ENCODE measurements at places on chromosomes 4 and X. TPM values are rescaled to one million over a fixed set of nuclear protein-coding genes. Genes with fewer than 3 reads are reported as not detected.
A peak's percentile ranks its signal among the peaks of the same experiment; 100 is the strongest.

DNA sequence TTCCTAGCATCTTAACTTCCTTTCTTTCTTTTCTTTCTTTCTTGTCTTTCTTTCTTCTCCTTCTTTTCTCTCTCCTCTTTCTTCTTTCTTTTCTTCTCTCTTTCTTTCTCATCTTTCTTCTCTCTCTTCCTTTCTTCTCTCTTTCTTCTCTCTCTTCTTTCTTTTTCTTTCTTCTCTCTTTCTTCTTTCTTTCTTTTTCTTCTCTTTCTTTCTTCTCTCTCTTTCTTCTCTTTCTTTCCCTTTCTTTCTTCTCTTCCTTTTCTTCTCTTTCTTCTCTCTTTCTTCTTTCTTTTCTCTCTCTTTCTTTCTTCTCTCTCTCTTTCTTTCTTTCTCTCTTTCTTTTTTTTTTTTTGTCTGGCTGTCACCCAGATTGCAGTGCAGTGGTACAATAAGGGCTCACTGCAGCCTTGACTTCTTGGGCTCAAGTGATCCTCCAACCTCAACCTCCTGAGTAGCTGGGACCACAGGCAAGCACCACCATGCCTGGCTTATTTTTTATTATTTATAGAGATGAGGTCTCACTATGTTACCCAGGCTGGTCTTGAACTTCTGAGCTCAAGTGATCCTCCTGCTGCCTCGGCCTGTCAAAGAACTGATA lies 17.5 kb downstream of the NMU start:
- H3K4me1 ChIP-seq, result no peaks in the 10 kb centered on the region
- no peaks in the 10 kb centered on the region for H3K36me3 ChIP-seq
- H3K4me3 ChIP-seq, result no peak overlapping the region
- no peak overlapping the region for H3K27ac ChIP-seq

GRCh38 chr4:26433556-26433955 lies 56.7 kb downstream of the CCKAR start:
- H3K27me3 ChIP-seq, result no peaks in the 10 kb centered on the region
- H3K36me3 ChIP-seq, result no peaks in the 10 kb centered on the region
- H3K4me3 ChIP-seq, result no peak overlapping the region
- H3K27ac ChIP-seq, result no peak overlapping the region
- no peaks in the 10 kb centered on the region for H3K4me1 ChIP-seq

- no peak for DNase-seq
- no peaks in the 10 kb centered on the region for H3K27me3 ChIP-seq
- H3K36me3 ChIP-seq, result no peaks in the 10 kb centered on the region
Measured at GRCh38 chr4:45063696-45064095, 337.3 kb upstream of the GNPDA2 start.

GRCh38 chrX:45006002-45006800 lies 133.2 kb downstream of the KDM6A start:
- peaks cover 13% of the 10 kb centered on the region for H3K4me1 ChIP-seq
- DNase-seq, result no peak
- no peak overlapping the region for H3K4me3 ChIP-seq
- H3K27ac ChIP-seq, result no peak overlapping the region
- no peaks in the 10 kb centered on the region for H3K36me3 ChIP-seq

- no peaks in the 10 kb centered on the region for H3K27me3 ChIP-seq
- no peak overlapping the region for H3K4me3 ChIP-seq
- no peak for DNase-seq
- H3K27ac ChIP-seq, result no peak overlapping the region
- H3K4me1 ChIP-seq, result no peaks in the 10 kb centered on the region
Measured at GRCh38 chr4:39596971-39597370, 41.7 kb downstream of the SMIM14 start.

- H3K36me3 ChIP-seq, result no peaks in the 10 kb centered on the region
- no peak for DNase-seq
- H3K4me3 ChIP-seq, result no peak overlapping the region
Measured at GRCh38 chr4:30727409-30727808, 7.2 kb downstream of the PCDH7 start.

DNA sequence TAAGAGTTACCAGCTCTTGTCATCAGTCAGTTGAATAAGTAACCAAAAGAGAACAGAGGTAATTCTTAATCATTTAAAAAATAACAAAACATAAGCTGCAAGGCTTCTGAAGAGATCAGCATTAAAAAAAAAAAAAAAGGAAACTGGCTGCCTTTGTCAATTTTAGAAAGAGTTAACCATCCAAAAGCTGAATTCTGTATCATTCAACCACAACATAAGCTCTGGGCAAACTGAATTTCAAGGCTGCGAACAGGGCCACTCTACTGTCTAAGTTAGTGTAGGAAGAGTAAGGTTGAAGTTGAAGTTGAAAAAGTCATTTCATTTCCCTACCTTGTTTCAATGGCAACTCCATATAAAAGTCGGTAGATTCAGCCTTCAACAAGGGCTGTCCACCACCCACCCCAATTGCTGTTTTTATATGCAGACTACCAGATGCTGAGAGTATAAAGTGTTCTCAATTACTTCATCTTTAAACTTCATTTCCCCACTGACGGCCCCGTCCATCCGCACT lies 1.1 kb upstream of the LIN54 start:
- H3K4me1 ChIP-seq, result peaks cover 25% of the 10 kb centered on the region
- no peaks in the 10 kb centered on the region for H3K27me3 ChIP-seq
- no peaks in the 10 kb centered on the region for H3K36me3 ChIP-seq

DNA sequence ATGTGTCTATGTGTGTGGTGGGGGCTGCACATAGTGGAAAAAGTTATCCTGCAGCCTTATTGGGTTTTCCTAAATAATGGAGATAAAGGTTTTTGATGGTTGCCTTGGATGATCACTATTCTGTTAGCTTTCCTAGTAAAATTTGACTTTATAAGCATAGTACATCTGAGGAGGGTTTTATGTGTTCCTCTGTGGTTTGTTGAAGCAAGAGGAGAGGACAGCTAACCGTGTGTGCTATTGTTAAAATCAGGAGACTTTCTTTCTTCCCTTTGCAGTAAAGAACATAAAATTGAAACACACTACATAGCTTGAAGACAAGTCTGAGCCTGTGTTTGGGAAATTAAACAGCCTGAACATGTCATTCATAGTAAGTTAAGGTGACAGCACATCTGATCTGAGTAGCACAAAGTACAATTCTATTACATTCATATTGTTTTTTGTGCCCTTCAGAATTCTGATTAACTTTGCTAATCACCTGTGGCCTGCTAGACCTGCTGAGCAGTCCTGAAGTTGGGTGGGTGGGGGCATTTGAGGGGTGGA lies 36.8 kb downstream of the C4orf51 start:
- no peaks in the 10 kb centered on the region for H3K4me1 ChIP-seq
- no peak overlapping the region for H3K4me3 ChIP-seq
- no peak overlapping the region for H3K27ac ChIP-seq
- no peaks in the 10 kb centered on the region for H3K36me3 ChIP-seq

GRCh38 chr4:124810827-124811226 lies 98.3 kb upstream of the ANKRD50 start:
- DNase-seq, result no peak
- no peak overlapping the region for H3K27ac ChIP-seq
- no peaks in the 10 kb centered on the region for H3K27me3 ChIP-seq

DNA sequence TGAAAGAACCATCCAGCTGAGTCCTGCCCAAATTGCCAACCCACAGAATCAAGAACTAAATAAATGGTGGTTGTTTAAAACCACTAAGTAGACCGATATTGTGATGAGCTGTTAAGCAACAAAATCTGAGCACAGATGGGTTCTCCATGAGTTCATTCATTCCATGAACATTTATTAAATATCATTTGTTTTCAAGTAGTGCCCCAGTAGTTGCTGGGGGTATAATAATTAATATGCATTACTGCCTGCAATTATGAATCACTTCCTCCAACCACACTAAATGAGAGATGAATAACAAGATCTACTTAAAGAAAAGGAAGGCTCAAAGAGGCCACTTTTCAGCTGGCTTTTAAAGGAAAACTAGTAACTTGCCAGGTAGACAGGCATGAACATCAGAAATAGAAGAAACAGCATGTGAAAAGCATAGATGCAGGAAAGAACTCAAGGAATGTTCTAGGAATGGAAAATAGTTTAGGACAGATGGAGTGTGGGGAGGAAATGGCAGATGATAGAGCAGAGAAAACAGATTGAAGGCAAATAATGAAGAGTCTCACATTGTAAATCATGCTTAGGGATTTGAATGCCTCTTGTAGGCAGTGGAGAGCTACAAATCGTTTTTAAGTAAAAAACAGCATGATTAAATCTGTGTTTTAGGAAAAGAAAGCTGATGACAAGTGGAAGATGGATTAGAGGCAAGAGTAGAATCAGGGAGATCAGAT lies 641.7 kb upstream of the DIPK2B start:
- no peak overlapping the region for H3K27ac ChIP-seq
- no peaks in the 10 kb centered on the region for H3K4me1 ChIP-seq
- H3K36me3 ChIP-seq, result no peaks in the 10 kb centered on the region
- DNase-seq, result no peak

- H3K4me3 ChIP-seq, result no peak overlapping the region
- peaks cover 66% of the 10 kb centered on the region for H3K4me1 ChIP-seq
- DNase-seq, result no peak
- no peaks in the 10 kb centered on the region for H3K27me3 ChIP-seq
Measured at GRCh38 chr4:158785718-158786117, 16.9 kb downstream of the FNIP2 start.

DNA sequence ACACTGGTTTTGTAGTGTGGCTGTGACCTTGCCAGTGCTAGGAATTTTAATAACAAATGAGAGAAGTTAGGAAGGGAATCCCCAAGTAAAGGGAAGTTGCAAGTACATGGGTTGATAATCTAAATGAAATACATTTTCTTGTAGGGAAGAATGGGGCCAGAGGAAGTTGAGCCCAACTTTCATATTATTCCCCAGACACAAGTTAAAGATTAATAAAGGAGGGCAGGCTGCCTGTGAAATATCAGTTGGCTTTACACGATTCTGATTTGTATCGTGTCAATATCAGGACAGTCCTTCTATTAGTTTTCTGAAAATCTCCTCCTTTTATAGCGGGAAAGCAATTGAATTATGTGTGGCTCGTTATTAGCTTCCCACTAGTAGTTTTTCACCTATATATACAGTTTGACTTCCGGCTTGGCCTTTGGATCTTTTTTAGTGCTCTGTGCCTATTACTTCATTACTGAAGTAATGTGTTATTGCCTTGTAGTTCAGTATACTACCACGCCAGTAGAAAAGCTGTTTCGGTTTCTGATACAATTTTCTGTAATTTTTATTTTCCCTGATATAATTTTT lies 1.7 kb downstream of the PDLIM5 start:
- H3K27me3 ChIP-seq, result no peaks in the 10 kb centered on the region
- DNase-seq, result no peak
- peaks cover 43% of the 10 kb centered on the region for H3K4me1 ChIP-seq
- peak overlapping the region; percentile 96 for H3K27ac ChIP-seq
- H3K36me3 ChIP-seq, result no peaks in the 10 kb centered on the region

GRCh38 chrX:19554786-19555185 lies 39.5 kb upstream of the MAP3K15 start:
- no peak overlapping the region for H3K27ac ChIP-seq
- no peak for DNase-seq
- H3K4me3 ChIP-seq, result no peak overlapping the region
- no peaks in the 10 kb centered on the region for H3K36me3 ChIP-seq

DNA sequence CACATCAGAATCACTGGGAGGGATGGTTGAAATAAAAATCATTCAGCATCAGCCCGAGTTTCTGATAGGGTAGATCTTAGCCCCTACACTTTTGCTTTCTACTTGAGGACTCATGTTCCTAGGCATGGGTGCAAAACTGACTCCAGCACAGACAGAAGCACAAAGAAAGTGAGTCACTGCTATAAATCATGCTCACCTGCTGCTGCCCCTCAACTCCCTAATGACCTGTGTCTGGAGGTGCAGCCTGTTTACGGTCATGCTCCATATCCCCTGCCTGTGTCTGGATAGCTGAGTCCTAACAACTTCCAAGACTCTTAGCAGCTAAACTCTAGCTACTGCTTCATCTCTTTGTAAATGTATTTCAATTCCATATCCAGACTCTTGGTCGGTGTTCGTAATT lies 57.8 kb downstream of the ADGRA3 start:
- no peaks in the 10 kb centered on the region for H3K36me3 ChIP-seq
- DNase-seq, result no peak
- H3K4me1 ChIP-seq, result no peaks in the 10 kb centered on the region
- no peaks in the 10 kb centered on the region for H3K27me3 ChIP-seq

GRCh38 chrX:85084770-85085393 lies 81.2 kb downstream of the APOOL start:
- no peak overlapping the region for H3K27ac ChIP-seq
- DNase-seq, result no peak
- H3K4me1 ChIP-seq, result no peaks in the 10 kb centered on the region
- H3K27me3 ChIP-seq, result no peaks in the 10 kb centered on the region

DNA sequence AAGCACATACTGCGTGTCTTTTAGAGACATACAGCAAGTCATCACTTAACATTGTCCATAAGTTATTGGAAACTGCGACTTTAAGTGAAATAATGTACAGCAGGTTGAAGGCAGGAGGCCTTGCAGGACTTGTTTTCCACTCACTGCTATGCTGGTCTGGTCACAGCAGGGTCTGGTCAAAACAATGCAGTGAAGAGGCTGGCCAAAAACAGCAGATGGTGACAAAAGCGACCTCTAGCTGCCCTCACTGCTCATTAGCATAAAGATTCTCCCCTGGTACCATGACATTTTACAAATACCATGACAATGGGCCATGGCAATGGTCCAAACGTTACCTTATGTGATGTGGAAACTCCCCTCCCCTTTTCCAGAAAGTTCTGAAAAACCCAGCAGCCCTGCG lies 1283.6 kb downstream of the FSTL5 start:
- no peak overlapping the region for H3K4me3 ChIP-seq
- H3K36me3 ChIP-seq, result no peaks in the 10 kb centered on the region
- no peaks in the 10 kb centered on the region for H3K27me3 ChIP-seq
- no peaks in the 10 kb centered on the region for H3K4me1 ChIP-seq

- H3K36me3 ChIP-seq, result no peaks in the 10 kb centered on the region
- DNase-seq, result no peak
- no peaks in the 10 kb centered on the region for H3K27me3 ChIP-seq
Measured at GRCh38 chr4:153374442-153374841, 30.0 kb downstream of the MND1 start.

GRCh38 chrX:73563738-73564068 lies 706 bp downstream of the CHIC1 start:
- H3K27me3 ChIP-seq, result no peaks in the 10 kb centered on the region
- DNase-seq, result no peak
- H3K27ac ChIP-seq, result peak overlapping the region; percentile 85
- H3K4me1 ChIP-seq, result no peaks in the 10 kb centered on the region
- H3K36me3 ChIP-seq, result no peaks in the 10 kb centered on the region
- H3K4me3 ChIP-seq, result peak overlapping the region; percentile 59

DNA sequence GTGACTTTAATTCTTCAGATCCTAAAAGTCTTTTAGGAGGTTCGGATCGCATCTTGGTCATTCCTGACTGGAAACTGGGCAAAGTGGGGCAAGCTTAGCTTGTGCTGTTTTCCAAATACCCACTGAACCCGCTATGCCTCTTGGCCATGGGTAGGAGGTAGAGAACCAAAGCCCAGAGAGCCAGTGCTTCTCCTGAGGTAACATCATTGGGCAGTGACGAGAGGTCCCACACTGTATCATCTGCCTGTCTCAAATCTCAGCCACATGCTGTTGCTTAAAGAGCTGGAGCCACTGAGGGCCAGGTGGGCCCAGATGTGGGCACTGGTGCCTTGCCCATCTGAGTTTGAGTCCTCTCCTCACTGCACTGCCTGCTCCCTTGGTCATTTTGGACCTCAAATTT lies 68.2 kb downstream of the SLC2A9 start:
- no peak overlapping the region for H3K4me3 ChIP-seq
- no peaks in the 10 kb centered on the region for H3K36me3 ChIP-seq
- H3K27ac ChIP-seq, result no peak overlapping the region
- no peak for DNase-seq
- no peaks in the 10 kb centered on the region for H3K27me3 ChIP-seq

GRCh38 chr4:111011458-111011857 lies 388.6 kb upstream of the PITX2 start:
- no peaks in the 10 kb centered on the region for H3K27me3 ChIP-seq
- H3K36me3 ChIP-seq, result no peaks in the 10 kb centered on the region
- H3K27ac ChIP-seq, result no peak overlapping the region
- DNase-seq, result no peak

Gene CSN1S1
- not detected for total RNA-seq

Gene ADGRG4
- under 0.01 TPM for total RNA-seq

Gene CXorf49B
- total RNA-seq, result not detected

Gene AMBN
- not detected for total RNA-seq

Gene ITIH6
- total RNA-seq, result not detected

Gene NPY2R
- not detected for total RNA-seq
